NCI-H1436 (cell line): ENCODE measurements at places on chromosomes 16 and 17.

DNA sequence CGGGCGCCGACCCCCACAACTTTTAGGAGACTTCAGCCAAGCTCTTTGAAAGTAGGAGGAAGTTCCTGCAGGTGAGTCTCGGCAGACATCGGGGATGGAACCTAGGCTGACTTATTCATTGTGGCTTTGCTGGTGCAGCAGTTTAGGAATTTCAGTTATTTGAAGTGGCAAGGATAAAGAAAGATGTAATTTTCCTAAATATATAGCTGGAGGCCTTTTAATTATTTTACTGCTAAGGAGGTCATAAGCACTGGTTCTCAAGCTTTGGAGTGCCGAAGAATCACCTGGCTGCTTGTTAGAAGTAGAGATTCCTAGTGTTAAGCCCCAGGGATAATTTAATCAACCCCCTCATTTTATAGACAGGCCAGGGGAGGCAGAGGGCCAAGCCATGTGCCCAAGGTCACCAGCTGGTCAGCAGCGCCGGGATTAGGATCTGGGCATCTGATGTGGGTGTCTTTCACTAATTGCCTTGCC, 28.9 kb upstream of the BCAR1 start:
- no peak for DNase-seq

DNA sequence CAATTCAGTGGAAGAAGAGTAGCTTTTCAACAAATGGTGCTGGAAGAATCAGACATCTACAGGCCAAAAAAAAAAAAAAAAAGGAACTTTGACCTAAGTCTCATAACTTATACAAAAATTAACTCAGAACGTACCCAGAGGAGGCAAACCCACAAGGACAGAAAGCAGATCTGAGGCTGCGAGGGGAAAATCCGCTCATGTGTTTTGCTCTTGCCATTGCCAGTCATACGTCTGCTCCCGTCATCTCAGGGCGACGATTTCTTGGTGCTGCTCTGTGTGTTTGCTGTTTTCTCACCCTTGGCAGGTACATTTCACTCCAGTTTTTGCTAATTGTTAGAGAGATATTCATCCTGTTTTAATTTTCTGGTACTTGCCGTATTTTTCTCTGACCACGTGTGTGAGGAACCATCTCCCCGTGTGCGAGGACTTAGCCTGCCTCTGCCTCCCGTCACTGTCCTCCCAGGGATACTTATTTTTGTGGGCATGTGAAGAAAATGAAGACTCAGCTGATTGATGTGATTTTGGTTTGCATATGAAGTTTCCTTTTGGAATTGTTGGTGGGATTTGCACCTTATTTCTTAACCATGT, 33.4 kb upstream of the ACSF3 start:
- DNase-seq = no peak

DNA sequence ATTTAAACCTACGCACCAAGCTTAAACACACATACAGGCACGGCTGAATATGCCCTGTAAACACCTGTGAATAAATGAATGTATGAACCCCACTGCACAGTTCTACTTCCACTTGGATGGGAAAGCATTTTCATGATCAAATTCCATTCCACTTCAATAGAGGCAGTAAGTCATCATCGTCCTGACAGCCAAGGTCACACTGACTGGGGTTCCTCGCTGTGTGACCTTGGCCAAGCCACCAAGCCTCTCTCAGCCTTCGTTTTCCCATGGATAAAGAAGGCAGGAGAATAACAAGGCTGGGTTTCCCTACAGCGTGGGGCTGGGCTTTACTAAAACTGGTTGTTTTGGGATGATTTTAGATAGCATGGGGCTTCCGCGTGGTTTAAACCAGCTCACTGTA, 82.8 kb downstream of the TBC1D16 start:
- DNase-seq = no peak

- DNase-seq = no peak
These were observed 47.0 kb downstream of the TNFRSF13B start for GRCh38 chr17:16924696-16925440.

GRCh38 chr17:52451294-52451861, 292.9 kb upstream of the CA10 start:
- DNase-seq = no peak

DNA sequence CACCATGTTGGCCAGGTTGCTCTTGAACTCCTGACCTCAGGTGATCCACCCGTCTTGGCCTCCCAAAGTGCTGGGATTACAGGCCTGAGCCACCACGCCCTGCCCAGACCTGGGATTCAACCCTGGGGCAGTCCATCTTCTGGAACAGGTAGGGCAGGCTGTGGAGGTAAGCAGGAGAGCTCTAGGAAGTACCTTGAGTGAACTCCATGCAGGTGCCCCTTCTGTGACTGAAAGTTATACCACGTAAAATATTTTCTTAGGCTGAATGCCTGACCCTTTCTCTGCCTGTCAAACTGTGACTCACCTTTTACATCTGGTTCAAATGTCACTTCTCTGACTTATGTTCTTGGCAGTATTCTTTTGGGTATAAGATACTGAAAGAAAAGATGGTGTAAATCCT, 86.7 kb upstream of the ELAC2 start:
- no peak for DNase-seq

DNA sequence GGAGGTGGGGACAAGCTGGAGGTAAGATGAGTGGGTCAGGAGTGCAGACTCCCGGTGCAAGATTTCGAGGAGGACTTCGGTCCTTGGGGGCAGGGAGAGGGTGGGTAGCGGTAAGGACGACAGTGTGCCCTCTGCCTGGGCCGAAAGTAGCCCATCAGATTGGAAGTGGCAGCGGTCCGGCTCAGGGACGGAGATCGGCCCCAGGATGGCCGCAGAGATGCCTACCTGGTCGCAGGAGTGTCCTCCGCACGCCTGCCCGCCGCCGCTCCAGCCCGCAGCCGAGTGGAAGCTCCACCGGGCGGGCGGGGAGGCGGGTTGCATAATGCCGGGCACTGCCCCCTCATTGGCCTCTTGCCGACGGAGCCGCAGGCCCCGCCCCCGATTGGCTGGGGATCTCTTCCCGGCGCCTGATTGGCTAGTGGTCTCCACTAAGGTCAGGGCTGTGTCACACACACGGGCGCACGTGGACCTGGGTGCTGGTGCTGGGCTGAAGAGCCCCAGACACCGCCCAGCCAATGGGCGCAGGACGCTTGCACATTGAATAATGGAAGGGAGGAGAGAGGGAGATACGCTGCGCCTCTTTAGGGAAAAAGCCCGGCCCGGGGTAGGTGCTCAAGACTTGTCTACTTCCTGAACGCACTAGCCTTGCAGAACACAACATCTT, at the start of gene PER1:
Gene PER1 (minus strand): TSS at position 293 of the 664 bp plus-strand sequence. CDS start 1,698 bp downstream, outside the sequence.
- peak; percentile 91 for DNase-seq

DNA sequence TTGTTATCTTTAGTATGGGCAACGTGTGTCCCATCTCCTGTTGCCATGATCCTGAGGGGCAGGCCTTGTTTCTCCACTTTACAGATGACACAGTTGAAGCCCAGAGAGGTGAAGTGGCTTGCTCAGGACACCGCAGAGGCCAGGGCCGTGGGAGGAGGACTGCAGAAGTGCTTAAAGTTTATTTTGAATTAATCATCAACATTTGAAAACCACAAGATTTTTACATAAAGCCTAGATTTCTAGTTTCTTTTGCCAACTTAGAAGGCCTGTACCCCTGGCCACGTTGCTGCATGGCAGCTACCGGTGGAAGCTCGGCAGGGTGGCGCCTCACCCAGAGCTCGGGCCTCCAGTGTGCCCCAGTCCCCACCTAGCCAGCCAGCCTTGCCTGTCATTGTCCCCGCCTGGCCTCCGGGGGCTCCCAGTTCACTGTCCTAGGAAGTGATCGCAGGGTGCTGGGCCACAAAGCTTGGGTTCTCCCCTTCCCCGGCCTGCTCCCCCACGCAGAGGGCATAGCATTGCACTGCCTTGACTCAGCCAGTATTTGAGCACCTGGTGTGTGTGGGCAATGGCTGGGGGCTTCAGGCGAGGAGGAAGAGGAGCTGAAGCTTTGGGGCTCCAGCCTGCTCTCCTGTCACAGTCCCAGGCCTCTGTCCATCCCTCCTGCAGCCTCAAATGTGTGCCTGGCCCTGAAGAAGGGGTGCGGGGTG, 14.8 kb upstream of the ADCY7 start:
- no peak for DNase-seq

DNA sequence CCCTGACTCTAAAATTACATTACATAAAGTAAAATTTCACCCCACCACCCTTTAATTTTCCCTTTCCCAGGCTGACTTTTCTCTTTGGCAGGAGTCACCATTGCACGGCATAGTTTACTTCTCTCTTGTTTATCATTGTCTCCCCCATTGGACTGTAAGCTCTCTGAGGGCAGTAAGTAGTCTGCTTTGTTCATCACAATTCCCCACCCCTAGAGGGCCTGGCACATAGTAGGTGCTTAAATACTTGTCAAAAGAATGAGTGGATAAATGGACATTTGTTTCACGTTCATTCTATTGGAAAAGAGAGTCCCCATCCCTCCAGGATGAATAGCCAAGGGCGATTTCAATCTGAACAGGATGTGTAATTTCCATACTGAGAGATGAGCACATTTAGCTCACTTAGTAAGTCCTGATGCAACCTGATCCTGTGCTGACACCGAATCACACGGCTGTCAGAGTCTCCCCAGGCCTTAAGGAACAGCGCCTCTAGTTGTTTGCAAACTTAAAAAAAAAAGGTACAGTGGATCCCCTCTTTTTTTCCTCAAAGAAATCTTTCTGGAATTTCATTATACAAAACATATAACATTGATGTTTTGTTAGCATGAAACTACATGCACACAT, 54.0 kb downstream of the AKAP1 start:
- DNase-seq = peak; percentile 15

DNA sequence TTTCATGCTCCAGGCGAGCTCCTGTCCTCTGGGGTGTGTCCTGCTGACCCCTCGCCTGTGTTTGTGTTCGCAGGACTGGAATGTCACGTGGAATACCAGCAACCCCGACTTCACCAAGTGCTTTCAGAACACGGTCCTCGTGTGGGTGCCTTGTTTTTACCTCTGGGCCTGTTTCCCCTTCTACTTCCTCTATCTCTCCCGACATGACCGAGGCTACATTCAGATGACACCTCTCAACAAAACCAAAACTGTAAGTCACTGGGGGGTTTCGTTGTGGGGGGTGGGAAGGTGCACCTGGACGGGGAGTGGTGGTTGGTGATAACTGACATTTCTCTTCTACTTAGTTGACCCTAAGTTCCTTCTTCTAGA, 58.3 kb downstream of the ABCC1 start:
- no peak for DNase-seq

GRCh38 chr16:86227801-86228200, 282.5 kb upstream of the FOXF1 start:
- DNase-seq = no peak

- DNase-seq = peak; percentile 32
These were observed 791.3 kb upstream of the SOX9 start for GRCh38 chr17:71329310-71330098.
